ENCODE measurements at places on chromosomes 7 and 10.

- DNase-seq, result no peak
Observed at GRCh38 chr10:27527666-27528295, 23.7 kb downstream of the RAB18 start.

DNA sequence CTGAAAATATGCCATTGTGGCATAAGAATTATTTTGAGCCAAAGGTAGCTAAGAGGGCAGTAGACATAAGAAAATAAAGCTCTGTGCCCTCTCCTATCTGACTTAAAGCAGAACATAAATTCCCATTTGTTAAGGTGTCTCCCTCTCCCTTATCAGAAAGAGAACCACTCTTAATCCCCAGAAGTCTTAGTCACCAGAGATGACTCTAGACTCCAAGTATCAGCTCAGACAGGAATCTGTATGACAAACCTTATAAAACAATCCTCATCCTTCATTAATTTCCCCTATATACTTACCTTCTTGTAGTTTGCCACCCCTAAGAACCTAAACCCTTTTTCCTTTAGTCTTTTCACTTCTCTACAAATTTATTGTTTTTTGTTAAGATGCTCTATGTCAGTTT, 21.8 kb upstream of the PIP4K2A start:
- no peak for DNase-seq

DNA sequence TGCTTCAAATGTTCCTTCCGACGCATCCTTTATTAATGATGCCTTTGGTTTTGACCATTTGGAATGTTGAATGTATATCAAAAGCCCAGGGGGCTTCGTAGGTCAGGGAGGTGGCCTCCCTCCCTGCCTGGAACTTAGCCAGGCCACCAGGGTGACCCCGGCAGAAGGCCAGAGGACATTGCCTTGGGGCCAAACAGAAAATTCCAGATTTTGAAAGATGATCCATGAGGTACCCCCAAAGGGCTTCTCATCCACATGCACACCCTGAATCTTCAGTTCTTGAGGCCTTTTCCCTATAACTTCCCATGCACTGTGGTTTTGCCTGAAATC, 171.7 kb downstream of the ADAM12 start:
- no peak for DNase-seq

DNA sequence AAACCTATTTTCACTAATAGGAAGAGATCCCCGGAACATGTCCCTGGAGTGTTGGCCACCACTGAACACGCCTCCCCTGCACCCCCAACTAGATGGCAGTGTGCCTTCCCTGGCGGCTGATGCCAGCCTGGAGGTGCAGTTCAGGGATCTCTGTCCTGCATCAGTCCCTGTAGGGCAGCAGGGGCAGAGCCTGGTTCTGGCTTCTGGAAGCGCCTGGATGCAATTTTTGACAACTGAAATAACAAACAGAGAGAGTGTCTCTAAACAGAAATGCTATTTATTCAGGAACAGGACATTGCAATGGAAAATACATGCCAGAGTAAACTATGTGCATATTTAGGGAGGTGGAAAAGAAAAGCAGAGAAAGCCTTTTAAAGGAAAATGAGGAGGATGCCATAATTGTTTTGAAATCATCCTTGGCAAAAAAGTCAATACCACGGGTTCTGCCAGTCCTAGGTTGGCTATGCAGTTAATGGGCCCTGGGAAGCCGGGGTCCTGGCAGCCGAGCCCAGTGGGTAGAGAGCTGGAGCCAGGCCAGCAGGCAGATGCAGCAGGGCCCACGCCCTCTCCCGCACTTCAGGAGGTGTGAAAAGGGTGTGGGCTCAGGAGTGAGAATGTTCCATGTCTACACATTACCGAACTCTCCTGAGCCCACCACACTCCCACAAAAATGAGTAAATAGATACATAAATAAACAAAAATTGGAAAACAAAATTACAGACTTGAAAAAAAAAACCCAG, 18.5 kb downstream of the ANTXRL start:
- no peak for DNase-seq

DNA sequence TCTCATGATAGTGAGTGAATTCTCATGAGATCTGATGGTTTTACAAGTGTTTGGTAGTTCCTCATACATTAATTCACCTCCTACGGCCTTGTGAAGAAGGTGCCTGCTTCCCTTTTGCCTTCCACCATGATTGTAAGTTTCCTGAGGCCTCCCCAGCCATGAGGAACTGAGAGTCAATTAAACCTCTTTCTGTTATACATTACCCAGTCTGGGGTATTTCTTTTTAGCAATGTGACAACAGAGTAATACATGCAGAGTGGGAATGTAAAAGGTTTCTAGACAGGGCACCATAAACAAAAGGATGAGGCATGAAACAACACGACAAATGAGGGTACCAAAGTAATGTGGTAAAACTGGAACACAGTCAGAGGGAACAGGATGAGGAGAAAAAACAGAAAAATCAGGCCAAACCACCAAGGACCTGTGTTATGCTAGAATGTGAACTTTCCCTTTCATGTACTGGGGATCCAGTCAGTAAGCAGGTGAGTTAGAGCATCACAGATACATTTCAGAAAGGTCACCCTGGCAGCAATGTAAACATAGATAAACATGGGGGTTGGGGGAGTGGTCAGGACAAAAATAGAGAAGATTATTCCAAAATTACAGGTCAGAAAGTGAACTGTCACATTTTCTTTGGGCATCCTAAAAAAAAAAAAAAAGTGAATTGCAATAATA, 31.9 kb downstream of the ANKRD26 start:
- no peak for DNase-seq

- no peak for DNase-seq
Observed at GRCh38 chr10:126135941-126136595, 239.7 kb downstream of the FANK1 start.

- DNase-seq, result no peak
Observed at GRCh38 chr10:27448921-27449320, 55.2 kb upstream of the RAB18 start.

DNA sequence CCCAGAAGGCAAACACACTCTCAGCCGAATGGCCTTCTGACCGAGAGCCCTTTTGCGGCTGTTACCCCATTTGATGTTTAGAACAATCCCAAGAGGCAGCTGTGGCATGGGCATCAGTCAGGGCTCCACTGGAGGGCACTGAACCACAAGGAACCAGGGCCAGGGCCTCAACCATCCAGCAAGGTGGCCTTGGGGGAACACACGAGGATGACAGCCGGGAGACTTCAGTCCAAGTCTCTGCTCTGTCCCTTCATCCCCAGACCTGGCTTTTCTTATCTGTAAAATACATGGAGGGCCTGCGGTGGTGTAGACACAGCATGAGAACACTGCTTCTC, 63.6 kb upstream of the INSIG1 start:
- no peak for DNase-seq

DNA sequence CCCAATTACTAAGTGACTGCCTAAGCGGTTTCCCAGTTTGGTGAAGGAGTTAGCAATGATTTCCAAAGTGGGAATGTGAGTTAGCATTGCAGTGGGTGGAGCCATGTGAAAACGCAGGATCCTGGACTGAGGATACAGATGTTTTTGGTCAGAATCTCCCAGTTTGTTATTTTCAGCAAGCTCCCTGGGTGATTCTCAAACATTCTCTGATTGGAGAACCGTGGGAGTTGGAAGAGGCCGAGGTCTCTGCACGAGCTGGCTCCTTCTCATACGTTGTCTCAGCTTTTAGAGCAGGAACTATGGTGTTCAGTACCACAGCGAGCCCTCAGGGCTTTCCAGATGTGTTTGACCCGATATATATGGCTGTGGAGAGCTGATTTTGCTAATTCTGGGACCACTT, 396.5 kb upstream of the NPVF start:
- no peak for DNase-seq

DNA sequence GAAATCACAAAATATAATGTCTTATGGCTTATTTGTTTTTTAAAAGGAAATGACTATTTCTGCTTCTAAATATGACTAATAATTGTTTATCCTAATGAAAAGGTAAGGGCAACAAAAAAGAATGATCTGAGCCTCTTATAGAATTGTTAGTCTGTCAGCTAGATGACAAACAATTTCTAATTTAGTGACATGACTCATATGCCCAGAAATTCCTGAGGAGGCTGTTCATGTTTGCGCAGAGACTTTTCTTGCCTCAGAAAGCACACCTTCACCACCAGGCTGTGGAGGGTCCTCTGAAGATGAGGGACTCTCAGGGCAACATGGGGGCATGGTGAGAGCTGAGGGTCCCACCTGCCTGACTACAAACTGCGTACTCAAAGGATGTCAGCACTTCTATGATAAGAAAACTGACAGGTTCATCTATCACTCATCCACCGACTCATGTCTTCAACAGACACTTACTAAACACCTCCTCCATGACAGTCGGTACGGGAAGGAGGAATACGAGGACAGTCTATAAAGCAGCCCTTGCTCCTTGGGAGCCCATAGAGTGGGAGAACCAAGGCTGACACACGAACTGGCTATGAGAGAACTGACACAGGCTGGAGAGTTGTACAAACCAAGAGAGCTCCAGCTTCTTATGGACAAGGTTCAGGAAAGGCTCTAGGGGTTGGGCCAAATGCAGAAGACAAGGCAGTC, 102.0 kb downstream of the PKD1L1 start:
- DNase-seq, result no peak

GRCh38 chr7:35700333-35700732, 5.4 kb upstream of the HERPUD2 start:
- DNase-seq, result no peak

GRCh38 chr7:142889816-142890215, 4.3 kb upstream of the TRPV6 start:
- DNase-seq, result no peak

- no peak for DNase-seq
Observed at GRCh38 chr10:131708225-131708880, 192.5 kb upstream of the PPP2R2D start.

DNA sequence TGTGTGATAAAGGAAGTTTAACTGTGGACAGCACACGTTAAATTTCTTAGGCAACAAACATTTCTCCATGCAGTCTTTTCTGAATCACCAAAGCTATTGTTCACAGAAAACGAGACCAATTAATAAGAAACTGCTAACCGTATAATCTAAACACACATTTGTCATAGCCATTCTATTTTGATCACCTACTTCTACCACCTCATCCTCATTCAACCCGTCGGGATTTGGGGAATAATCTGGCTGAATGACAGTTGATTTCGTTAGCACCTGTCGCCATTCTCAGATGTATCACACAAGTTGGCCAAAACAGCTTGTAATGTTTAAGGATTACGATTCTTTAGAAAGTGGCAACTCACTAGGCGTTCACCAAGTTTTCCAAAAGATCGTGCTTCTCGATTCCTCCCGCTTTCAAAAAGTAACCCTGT, 1.2 kb downstream of the EZH2 start:
- DNase-seq, result no peak

GRCh38 chr7:24082826-24083225, 201.2 kb upstream of the NPY start:
- no peak for DNase-seq

GRCh38 chr7:94109556-94109955, 105.4 kb upstream of the BET1 start:
- no peak for DNase-seq

- no peak for DNase-seq
Observed at GRCh38 chr7:130393841-130394411, 13.6 kb downstream of the CPA1 start.

- DNase-seq, result no peak
Observed at GRCh38 chr10:9427209-9427608, 1372.7 kb downstream of the GATA3 start.

DNA sequence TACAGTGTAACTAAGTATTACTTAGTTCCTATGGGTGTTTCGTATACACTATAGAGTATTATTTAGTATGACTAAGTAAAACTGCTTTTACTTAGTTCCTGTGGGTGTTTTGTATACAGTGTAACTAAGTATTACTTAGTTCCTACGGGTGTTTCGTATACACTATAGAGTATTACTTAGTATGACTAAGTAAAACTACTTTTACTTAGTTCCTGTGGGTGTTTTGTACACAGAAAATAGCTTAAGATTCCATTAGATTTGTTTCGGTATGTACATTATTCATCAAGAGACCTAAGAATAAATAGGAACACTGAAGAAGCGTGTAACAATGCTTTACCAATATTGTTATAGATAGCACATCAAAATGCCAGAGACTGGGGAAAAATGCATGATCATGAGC, 25.0 kb downstream of the IGF2BP3 start:
- DNase-seq, result no peak

DNA sequence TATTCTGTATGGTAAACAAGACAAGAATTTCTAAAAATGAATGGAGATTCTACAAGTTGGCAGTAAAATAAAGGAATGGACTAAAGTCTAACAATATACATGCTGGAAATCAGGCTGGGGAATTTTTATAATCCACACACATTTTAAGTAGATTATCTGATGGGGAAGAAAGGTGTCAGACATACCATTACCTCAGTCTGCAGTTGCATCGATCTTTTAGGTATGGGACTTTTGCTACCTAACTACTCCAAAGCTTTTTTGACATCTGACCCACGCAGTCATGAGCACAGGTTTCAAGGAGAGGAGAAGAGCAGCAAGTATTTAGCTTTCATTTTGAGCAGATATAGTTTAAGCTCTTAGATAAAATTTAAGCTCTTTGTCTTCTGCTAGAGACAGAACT, 113.0 kb downstream of the ZNF438 start:
- no peak for DNase-seq

DNA sequence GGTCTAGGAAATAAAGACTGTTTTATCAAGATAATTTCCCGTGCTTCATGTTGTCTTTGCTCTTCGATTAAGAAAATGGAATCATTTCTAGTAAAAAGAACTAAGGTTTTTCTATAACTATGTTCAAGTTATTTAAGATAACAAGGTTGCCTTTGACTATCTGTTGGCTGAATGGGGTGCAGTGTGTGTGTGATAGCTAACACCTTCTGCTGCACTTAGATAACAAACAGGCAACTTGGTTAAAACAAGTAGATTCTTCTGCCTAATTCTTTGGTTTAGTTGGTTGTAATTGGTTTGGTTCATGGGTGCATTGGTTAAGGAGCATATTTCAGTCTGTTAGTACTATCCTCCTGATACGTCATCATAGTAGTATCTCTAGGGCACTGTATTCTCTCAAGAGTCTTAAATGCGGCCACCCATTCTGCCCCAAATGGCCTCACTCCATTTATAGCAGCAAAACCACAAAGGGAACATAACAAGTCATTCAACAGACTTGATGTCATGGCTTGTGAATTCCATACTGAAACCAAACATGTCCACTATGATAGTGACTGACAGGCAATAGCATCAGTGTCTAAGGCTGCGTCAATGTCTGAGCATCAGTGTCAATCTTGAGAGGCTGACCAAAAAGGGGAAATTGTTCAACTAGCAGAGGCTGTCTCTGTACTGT, 55.7 kb downstream of the CCDC3 start:
- DNase-seq, result no peak

GRCh38 chr10:15670880-15671279, 48.8 kb downstream of the ITGA8 start:
- no peak for DNase-seq
